EL (cell line): ENCODE measurements at places on chromosomes 1 and 21.

GRCh38 chr1:77994117-77994705 lies 10.5 kb upstream of the DNAJB4 start:
- no peak for DNase-seq

DNA sequence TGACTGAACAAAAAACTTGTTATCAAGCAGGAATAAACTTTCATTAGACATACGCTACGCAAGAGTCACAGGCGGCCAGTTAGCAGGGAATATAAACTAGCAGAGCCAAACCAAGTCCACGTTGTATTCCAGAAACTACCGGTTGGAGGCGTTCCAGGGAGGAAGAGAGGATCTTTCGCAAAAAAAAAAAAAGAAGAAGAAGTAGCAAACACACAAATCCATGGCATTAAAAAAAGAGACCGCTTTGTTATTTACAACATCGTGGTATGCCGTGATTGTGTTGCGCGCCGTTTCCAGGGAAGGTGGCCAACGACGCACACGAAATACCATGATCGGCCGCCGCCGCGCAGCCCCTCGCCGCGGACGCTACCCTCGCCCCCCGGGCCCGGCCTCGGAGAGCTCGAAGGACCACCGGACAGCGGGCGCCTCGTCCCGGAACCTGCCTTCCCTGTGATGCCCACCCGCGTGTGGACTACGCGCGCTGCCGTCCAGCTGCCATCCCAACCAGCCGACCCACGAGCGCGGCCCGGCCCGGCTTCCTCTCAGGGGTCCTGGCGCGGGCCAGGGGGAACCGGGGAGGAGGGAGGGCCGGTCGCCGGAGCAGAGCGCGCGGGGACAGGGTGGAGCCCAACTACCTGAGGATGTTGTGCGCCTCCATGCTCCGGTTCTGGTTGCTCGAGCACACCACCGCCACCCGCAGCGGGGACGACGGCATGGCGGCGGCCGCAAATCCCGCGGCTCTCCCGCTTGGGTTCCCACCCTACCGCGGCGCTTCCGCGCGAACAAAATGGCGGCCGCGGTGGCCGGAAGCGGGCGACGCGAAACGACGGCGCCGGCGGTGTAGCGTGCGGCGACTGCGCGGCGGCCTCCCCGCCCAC lies 581 bp downstream of the SSU72 start:
- peak; percentile 58 for DNase-seq

DNA sequence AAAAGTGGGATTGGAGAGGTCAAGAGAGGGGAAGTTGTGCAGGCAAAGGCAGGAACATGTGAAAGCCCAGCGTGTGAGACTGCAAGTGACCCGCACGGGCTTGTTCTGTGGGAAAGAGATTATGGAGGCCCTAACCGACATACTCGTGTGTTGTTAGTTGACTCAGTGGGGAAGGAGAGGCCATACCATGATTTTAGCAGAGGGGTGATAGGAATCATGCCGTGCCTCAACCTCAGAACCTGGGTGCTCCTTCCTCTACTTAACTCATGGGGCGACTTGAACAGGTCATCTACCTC lies 19.3 kb downstream of the PGLYRP3 start:
- DNase-seq = no peak

DNA sequence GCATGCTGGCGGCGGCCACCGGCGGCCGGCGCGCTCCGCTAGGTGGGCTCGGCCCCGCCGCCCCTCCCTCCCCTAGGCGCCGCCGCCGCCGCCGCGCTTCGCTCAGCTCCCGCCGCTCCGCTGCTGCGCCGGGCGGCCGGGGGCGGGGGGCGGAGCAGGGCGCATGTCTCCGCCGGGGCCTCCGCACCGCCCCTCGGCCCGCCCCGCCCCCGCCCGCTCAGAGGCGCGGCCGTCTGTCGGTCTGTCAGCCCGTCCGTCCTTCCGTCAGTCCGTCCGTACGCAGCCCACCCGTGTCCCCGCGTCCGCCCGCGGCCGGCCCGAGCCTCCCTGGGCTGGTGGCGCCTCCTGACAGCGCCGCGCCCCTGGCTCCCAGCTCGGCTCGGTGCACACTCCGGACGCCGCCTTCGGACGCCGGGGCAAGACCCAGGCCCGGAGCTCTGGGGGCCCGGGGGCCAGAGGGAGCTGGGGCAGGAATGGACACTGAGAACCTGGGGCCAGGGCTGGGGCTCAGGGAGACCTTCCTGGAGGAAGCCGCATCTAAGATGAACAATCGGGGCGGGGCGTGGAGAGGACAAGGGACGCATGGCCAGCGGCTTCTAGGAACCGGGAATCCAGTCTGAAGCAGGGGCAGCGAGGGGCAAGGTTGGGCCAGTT lies at the start of gene GPR153:
Gene GPR153, minus strand, starts transcription at position 138 of the 654 bp plus-strand sequence. CDS start 6,193 bp downstream, outside the sequence.
- DNase-seq = peak; percentile 46

- no peak for DNase-seq
Measured at GRCh38 chr1:112689196-112689841, 14.9 kb downstream of the MOV10 start.

GRCh38 chr1:18972531-18972930 lies 16.1 kb upstream of the IFFO2 start:
- DNase-seq = peak; percentile 43

DNA sequence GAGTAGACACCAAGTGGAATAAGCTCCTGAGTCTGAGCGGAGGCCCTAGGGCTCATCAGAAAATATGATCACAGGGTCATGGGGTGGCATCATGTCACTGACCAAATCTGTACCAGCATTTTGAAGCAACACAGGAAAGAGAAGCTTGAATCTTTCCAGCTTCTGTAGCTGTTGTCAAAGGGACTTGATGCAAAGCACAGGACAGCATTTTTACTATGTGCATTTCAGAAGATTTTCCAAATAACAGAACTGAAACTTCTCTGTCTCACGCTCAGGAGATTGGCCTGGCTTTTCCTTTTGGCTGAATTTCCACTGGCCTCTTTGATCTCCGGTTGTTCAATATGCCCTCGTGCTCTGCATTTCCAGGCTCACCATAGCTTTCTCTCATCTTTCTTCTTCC lies 127.2 kb upstream of the ATP1B1 start:
- DNase-seq = no peak

- no peak for DNase-seq
Measured at GRCh38 chr21:41500363-41500762, 7.6 kb downstream of the TMPRSS2 start.

- DNase-seq = peak; percentile 43
Measured at GRCh38 chr21:45018131-45019075, 56.0 kb upstream of the ADARB1 start.

DNA sequence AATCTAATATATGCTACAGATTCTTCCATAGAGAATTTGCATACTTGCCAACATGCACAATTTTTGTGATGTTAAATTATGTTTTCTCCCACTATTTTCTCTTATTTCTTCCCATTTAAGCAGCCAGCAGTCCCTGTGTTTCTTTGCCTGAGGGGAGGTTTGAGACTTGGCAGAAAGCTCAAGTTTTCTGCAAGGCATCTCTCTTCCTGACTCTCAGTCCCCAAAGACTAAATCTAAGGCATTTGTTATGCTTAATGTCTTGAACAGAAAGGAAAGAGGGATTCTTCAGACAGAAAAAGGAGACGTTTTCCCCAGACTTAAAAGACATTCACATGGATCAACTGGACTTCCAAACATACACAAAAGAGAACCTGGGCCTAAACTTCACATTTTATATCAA lies 354.4 kb downstream of the RYR2 start:
- DNase-seq = no peak
